ENCODE measurements at places on chromosomes 7 and 10.
A peak's percentile ranks its signal among the peaks of the same experiment; 100 is the strongest.

- no peak for DNase-seq
- H3K36me3 ChIP-seq = no peaks in the 10 kb centered on the region
- no peak overlapping the region for H3K4me3 ChIP-seq
- H3K27ac ChIP-seq = no peak overlapping the region
- H3K4me1 ChIP-seq = peaks cover 25% of the 10 kb centered on the region
Observed at GRCh38 chr10:129657297-129658017, 190.4 kb downstream of the MGMT start.

DNA sequence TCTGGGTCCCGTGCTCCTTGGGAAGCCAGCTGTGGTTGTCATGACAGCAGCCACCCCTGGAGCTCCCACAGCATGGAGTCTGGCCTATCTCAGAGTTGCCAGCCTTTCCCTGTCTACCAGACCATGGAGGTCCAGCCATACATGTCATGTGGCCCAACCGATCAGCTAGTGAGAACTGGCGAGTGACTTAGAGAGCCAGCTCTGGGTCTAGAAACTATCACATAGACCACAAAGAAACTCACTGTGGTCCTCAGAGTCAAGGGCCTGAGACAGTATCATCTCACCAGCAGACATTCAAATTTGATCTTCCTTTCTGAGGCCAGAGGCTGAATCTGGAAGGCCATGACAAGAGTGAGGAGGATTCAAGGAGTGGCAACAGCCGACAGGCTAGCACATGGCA lies 223.3 kb upstream of the GPR26 start:
- DNase-seq = no peak
- no peaks in the 10 kb centered on the region for H3K36me3 ChIP-seq
- H3K4me1 ChIP-seq = no peaks in the 10 kb centered on the region
- H3K27ac ChIP-seq = no peak overlapping the region
- no peaks in the 10 kb centered on the region for H3K27me3 ChIP-seq

DNA sequence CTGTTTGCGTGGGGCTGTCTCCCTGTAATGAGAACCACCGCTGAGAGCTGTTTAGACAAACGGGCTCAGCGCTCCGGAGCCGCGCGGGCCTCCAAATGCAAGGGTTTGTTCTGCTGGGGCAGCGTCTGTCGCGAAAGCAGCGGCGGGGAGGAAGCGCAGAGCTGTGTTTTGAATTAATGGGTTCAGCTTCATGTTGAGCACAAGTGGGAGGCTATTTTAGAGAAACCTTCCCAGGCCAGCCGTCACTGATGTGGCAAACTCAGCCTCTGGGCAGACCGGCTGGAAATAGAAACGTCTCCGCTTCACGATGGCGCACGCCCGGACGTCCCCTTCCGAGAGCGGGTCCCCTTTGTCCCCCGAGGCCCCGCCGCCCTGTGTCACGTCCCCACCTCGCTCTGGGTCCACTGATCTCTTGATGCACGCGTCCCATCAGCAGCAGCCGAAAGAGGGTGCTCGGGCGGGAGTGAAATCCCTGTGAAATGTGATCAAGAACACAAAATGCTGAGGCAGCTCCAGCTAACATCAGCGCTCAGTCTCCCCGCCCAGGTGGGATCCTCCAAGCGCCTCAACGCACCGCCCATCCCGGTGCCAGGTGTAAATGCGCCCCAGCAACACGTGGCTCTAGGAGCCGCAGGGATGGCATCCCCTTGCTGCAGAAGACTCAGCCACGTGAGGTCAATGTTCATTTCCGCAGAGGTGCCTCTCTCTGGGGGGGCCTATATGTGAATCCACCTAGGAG lies 44.9 kb downstream of the BAMBI start:
- no peak overlapping the region for H3K4me3 ChIP-seq
- H3K36me3 ChIP-seq = no peaks in the 10 kb centered on the region
- no peak overlapping the region for H3K27ac ChIP-seq

- no peak for DNase-seq
- H3K27me3 ChIP-seq = peaks cover 5% of the 10 kb centered on the region
- H3K27ac ChIP-seq = peak overlapping the region; percentile 36
- H3K4me3 ChIP-seq = no peak overlapping the region
Observed at GRCh38 chr10:91197127-91197526, 23.3 kb upstream of the PCGF5 start.

DNA sequence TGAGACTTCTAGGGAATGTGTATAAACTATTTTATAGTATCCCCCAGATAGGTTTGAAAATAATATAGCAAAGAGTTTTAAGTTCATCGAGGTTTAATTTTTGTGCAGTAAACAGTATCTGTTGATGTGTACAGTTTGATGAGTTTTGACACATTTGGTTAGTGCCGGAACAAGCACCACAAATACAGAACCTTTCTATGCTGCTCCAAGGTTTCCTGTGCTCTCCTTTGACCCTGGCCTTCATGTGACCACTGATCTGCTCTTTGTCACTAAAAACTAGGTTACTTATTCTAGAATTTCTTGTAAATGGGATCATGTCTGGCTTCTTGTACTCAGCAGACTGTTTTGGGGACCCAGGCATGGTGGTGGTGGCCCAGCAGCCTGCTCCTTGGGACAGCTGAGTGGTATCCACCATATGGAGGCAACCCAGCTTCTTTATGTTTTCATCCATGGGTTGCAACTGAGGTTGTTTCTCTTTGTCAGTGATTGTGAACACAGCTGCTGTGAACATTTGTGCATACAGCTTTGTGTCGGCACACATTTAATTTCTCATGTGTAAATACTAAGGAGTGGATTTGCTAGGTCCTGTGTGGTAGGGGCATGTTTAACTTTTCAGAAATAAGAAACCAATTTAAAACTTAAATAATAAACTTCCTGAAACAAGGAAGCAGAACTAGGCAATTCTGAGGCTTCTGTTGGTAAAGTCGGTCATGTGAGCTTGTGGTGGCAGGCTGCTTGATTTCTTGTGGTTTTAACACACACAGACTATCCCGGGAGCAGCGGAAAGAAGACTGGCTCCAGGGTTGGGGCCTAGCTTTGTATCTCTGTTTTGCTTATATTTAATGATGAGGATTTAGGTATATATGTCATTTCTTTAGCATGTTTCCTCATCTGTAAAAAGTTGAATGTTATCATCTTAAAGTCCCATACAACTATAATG lies 219.4 kb downstream of the ABCA13 start:
- no peaks in the 10 kb centered on the region for H3K36me3 ChIP-seq
- no peak overlapping the region for H3K27ac ChIP-seq
- no peak for DNase-seq
- H3K27me3 ChIP-seq = no peaks in the 10 kb centered on the region
- peaks cover 20% of the 10 kb centered on the region for H3K4me1 ChIP-seq
- H3K4me3 ChIP-seq = peak overlapping the region; percentile 40

DNA sequence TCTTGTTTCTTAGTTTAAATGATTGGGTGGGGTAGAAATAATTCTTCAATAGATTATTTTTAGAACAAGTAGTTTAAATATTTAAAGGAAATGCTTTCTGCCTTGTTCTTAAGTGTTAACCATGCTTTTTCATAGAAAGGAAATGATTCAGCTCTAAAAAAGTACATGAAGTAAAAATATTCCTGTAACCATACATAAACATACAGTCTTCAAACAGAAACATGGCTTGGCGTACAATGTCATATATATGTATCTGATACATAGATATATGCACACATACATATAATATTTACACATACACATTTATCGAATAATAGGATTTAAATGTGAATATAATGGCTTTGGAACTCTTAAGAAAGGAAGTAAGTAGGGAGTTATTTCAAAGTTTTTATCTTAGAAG lies 84.4 kb downstream of the RUNDC3B start:
- peak overlapping the region; percentile 64 for H3K4me3 ChIP-seq
- peaks cover 6% of the 10 kb centered on the region for H3K27me3 ChIP-seq
- H3K4me1 ChIP-seq = peaks cover 16% of the 10 kb centered on the region
- no peak for DNase-seq

DNA sequence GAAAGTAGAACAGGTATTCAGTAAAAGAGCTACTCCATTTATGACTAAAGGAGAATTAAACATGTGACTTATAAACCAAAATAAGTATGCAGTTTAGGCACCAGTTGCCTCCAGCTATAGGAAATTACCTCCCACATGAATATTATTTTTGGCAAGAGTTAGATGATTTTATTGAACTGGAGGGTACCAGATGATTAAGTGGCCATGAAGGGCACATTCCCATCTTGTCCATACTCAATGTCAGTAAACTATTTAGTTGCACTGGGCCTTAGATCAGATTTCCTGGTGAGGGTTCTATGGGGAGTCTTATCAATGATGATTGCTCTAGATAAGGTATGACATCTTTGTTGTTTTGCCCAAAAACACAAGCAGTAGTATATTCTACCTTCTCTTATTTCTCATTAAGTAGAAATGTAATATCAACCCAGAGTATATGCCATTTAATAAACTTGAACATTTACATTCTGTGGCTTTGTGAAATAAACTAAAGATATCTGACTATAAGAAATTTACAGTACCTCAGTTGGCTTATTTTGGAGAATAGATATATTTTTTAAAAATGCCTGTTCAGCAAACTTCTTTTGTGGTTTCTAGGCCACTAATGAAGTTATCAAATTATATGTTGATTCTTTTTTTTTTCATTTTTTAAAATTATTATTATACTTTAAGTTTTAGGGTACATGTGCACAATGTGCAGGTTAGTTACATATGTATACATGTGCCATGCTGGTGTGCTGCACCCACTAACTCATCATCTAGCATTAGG lies 145.3 kb downstream of the SEMA3A start:
- no peak for DNase-seq
- no peaks in the 10 kb centered on the region for H3K27me3 ChIP-seq
- no peak overlapping the region for H3K4me3 ChIP-seq
- no peaks in the 10 kb centered on the region for H3K4me1 ChIP-seq

GRCh38 chr10:32489901-32490300 lies 44.0 kb downstream of the CCDC7 start:
- H3K4me1 ChIP-seq = peaks cover 4% of the 10 kb centered on the region
- H3K4me3 ChIP-seq = no peak overlapping the region

GRCh38 chr7:6139189-6139996 lies 108.2 kb downstream of the ANKRD61 start:
- peaks cover 10% of the 10 kb centered on the region for H3K36me3 ChIP-seq
- no peak overlapping the region for H3K4me3 ChIP-seq
- H3K27ac ChIP-seq = peak overlapping the region; percentile 4

- peaks cover 1% of the 10 kb centered on the region for H3K27me3 ChIP-seq
- H3K4me3 ChIP-seq = peak overlapping the region; percentile 57
- no peaks in the 10 kb centered on the region for H3K36me3 ChIP-seq
- H3K4me1 ChIP-seq = peaks cover 4% of the 10 kb centered on the region
Observed at GRCh38 chr7:65216469-65216868, 157.2 kb upstream of the ZNF92 start.

- H3K4me1 ChIP-seq = no peaks in the 10 kb centered on the region
- no peaks in the 10 kb centered on the region for H3K36me3 ChIP-seq
- DNase-seq = no peak
Observed at GRCh38 chr10:14381475-14381874, 50.8 kb upstream of the FRMD4A start.

GRCh38 chr10:12448729-12449391 lies 99.5 kb downstream of the CAMK1D start:
- peak; percentile 88 for DNase-seq
- H3K4me3 ChIP-seq = peak overlapping the region; percentile 83
- H3K4me1 ChIP-seq = peaks cover 38% of the 10 kb centered on the region
- H3K27ac ChIP-seq = peak overlapping the region; percentile 93
- H3K36me3 ChIP-seq = no peaks in the 10 kb centered on the region

- peaks cover 2% of the 10 kb centered on the region for H3K27me3 ChIP-seq
- H3K4me1 ChIP-seq = peaks cover 29% of the 10 kb centered on the region
- no peaks in the 10 kb centered on the region for H3K36me3 ChIP-seq
- peak overlapping the region; percentile 48 for H3K27ac ChIP-seq
Observed at GRCh38 chr10:87829986-87830729, 12.1 kb upstream of the ATAD1 start.

DNA sequence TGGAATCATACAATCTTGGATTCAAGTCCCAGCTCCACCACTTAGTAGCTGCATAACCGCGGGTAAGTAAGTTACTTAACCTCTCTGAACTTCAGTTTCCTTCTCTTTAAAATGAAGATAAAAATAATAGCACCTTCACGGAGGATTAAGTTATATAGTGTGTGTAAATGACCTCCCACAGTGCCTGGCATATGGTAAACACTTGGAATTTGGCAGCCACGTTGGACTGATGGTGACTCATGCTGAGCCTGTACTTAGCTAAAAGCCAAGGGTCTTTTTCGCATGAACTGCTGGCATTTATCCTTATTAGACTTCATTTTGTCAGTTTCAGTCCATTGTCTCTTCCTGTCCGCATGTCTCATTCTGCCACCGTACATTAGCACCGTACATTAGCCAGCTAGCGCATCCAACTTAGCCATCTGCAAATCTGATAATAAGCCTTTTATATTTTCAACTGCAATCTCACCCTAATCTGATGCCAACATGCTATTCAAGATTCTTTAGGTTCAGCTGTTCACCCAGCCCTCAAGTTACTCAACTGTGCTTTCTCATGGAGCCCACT lies 11.2 kb downstream of the SLC13A4 start:
- H3K4me3 ChIP-seq = no peak overlapping the region
- H3K27ac ChIP-seq = no peak overlapping the region

- DNase-seq = no peak
- no peaks in the 10 kb centered on the region for H3K36me3 ChIP-seq
- no peak overlapping the region for H3K27ac ChIP-seq
- H3K4me3 ChIP-seq = no peak overlapping the region
- H3K4me1 ChIP-seq = no peaks in the 10 kb centered on the region
- peaks cover 8% of the 10 kb centered on the region for H3K27me3 ChIP-seq
Observed at GRCh38 chr10:43094085-43094484, 17.2 kb downstream of the RET start.

DNA sequence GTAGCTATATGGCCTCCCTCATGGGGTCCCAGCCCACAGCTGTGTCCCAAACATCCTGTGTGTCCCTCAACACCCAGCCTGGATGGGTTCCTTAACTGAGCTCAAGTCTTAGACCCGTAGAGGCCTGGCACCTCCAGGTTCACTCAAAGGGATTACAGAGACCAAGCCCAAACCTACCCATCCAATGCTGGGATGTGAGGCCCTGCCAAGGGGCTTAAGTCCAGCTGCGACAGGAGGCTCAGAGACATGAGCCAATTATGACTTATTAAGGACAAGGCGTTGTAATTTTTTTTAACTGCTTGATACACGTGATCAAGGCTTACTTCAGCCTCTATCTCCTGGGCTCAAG lies 105.6 kb upstream of the RET start:
- H3K27ac ChIP-seq = no peak overlapping the region
- no peaks in the 10 kb centered on the region for H3K27me3 ChIP-seq
- no peak overlapping the region for H3K4me3 ChIP-seq
- H3K4me1 ChIP-seq = no peaks in the 10 kb centered on the region

- no peaks in the 10 kb centered on the region for H3K4me1 ChIP-seq
- no peaks in the 10 kb centered on the region for H3K27me3 ChIP-seq
- H3K27ac ChIP-seq = no peak overlapping the region
- no peaks in the 10 kb centered on the region for H3K36me3 ChIP-seq
Observed at GRCh38 chr10:79605308-79605707, 5.4 kb upstream of the SFTPA1 start.
